Uterus (tissue), 4 donors: ENCODE measurements at places on chromosomes 1 and 21. TPM values are rescaled to one million over a fixed set of nuclear protein-coding genes. Genes with fewer than 3 reads are reported as not detected.

DNA sequence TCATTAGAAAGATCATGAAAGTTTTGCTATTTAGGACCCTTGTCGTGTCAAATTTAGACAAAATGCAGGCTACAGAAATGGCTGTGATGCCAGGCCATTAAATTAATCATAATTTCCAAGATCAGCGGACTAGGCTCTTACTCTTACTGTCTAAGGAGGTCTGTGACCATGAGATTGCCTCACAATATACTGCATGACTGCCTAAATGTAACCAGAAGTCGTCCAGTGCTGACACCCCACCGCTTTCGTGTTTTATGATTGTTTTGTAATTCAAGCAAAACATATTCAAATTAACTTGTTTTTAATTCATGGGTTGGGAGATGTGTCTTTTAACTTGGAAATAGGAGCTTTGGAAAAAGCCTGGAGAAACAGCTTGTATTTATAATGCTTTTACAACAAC lies 947.5 kb downstream of the BRINP3 start:
- no peak for DNase-seq

GRCh38 chr21:43369124-43369523 lies 57.8 kb downstream of the SIK1 start:
- DNase-seq = no peak

GRCh38 chr1:93695411-93696005 lies 13.9 kb upstream of the BCAR3 start:
- no peak for DNase-seq

GRCh38 chr1:230135726-230136125 lies 68.7 kb downstream of the GALNT2 start:
- DNase-seq = no peak

- no peak for DNase-seq
Observed at GRCh38 chr1:90000934-90001676, 6.2 kb downstream of the ZNF326 start.

GRCh38 chr1:244388961-244389360 lies 62.7 kb downstream of the ADSS2 start:
- DNase-seq = no peak

DNA sequence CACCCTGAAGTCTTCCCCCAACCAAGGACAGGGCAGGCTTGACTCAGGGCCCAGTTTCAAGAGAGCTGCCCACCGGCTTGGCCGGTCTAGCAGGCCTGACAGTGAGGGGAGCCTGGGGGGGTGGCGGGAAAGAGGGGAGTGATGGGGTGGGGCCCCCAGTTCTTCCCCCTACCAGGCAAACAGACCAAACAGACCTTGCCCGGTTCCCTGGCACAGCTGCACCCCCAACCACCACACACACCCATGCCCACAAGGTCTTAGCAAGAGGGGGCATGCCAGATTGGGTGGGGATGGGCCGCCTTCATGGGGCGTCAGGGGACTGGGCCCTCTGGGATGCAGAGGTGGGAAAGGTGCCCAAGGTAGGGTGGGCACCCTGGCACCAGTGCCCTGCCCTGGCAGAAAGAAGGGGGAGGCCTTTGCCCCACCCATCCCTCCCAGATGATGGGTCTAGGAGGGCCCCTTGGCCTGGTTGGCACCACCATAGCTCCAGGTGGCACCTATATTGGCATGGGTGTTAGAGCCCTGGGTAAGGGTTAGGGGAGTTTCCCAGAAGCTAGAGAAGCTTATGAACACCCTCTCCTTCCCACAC lies 8.9 kb downstream of the ZBTB7B start:
- no peak for DNase-seq

DNA sequence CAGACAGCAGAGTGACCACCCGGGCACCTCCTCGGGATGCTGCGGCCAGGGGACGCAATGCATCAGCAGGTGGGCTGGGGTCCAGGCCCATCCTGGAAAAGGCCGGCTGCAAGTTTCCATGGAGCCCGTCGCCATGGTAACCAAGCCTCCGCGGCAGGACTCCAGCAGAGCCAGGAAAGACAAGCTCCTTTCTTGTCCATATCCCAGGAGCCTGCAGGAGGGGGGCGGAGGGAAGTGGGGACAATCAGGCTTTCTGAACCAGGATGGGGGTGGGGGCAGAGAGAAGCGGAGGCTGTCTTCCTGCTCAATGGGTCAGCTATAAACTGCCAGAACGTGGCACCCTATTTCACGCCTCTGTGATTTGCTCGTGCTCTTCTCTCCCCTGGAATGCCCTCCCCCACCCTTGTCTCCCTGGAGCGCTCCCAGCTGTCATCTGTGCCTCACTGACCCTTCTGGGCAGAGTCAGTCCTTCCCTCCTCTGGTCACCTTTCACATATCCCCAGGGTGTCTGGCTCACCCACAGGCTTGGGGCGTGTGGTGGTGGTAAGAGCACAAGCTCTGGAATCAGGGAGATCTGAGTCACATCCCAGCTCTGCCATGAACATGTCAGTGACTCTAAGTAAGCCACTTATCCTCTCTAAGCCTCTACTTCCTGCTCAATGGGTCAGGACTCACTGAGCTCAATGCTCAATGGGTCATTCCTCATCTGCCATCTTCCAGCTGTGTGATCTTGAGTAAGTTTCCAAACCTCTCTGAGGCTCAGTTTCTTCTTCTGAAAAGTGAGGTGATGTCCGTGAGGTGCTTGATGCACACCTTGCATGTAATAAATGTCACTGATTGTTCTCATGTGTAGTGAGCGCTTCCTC lies 58.9 kb upstream of the LAPTM5 start:
- DNase-seq = peak; percentile 38

HRNR gene
- total RNA-seq = not detected

PRR9 gene
- not detected for total RNA-seq
